A549 treated with Hydrocortisone at 1 μM for 4 hours (cell line): ENCODE measurements at places on chromosomes 12 and 14. TPM values are rescaled to one million over a fixed set of nuclear protein-coding genes. Genes with fewer than 3 reads are reported as not detected.

The NRL gene
- 0.59 to 0.94 TPM (median 0.69 TPM) in 5 replicates for total RNA-seq

The FAM186B gene
- total RNA-seq: 0.05 to 0.16 TPM (median 0.13 TPM) in 5 replicates

The GPR162 gene
- total RNA-seq: 0.28 to 0.51 TPM (median 0.38 TPM) in 5 replicates

The TTC6 gene
- 0.29 to 0.56 TPM (median 0.36 TPM) in 5 replicates for total RNA-seq

The SLC6A12 gene
- 0.68 to 1.3 TPM (median 0.85 TPM) in 5 replicates for total RNA-seq

The PA2G4 gene
- 268 to 375 TPM (median 283 TPM) in 5 replicates for total RNA-seq

The FAIM2 gene
- 0.02 TPM in 1 of 5 replicates, not detected in the others for total RNA-seq

The PLEKHH1 gene
- total RNA-seq: 3.0 to 3.5 TPM (median 3.2 TPM) in 5 replicates

The GPD1 gene
- total RNA-seq: 0.13 to 0.38 TPM (median 0.18 TPM) in 5 replicates
